ENCODE measurements at places on chromosomes 7 and 10. TPM values are rescaled to one million over a fixed set of nuclear protein-coding genes. Genes with fewer than 3 reads are reported as not detected.

Gene TRIM73
- 22.4 TPM for total RNA-seq

Gene RASA4B
- total RNA-seq, result 15.7 TPM

Gene HOXA6
- total RNA-seq, result not detected

DNA sequence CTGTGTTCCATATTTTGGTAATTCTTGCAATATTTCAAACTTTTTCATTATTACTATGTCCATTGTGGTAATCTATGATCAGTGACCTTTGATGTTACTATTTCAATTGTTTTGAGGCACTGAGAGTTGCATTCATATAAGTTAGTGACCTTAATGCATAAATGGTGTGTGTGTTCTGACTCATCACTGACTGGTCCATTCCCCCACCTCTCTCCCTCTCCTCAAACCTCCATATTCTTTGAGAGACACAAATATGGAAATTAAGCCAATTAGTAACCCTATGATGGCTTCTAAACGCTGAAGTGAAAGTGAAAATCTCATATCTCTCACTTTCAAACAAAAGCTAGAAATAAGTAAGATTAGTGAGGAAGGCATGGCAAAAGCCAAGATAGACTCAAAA, 739.6 kb downstream of the CCSER2 start:
- H3K36me3 ChIP-seq, result no peaks in the 10 kb centered on the region
- no peaks in the 10 kb centered on the region for H3K27me3 ChIP-seq
- no peak overlapping the region for H3K4me3 ChIP-seq
- no peak for DNase-seq
- H3K4me1 ChIP-seq, result no peaks in the 10 kb centered on the region

- H3K4me1 ChIP-seq, result no peaks in the 10 kb centered on the region
- H3K27ac ChIP-seq, result no peak overlapping the region
- no peak for DNase-seq
- no peaks in the 10 kb centered on the region for H3K36me3 ChIP-seq
Observed at GRCh38 chr7:118711688-118712087, 487.2 kb downstream of the ANKRD7 start.

DNA sequence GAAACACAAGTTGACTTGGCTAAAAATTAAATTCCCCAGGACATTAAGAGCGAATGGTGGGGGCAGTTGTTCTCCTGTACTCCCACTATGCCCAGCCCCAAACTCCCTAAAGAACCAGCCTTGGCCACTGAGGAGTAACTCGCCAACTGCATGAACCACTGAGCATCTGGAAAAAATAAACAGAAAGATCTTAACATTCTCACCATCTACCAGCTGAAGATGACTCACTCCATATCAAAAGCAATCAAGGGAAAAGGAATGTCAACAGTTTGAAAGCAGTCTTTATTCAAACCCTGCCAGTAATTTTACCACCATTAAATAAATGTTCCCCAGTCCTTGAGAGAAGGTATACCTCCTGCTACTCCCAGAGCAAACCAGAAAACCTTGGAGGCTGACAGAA, 45.4 kb downstream of the CTTNBP2 start:
- no peak for DNase-seq
- no peak overlapping the region for H3K27ac ChIP-seq
- H3K27me3 ChIP-seq, result no peaks in the 10 kb centered on the region
- no peaks in the 10 kb centered on the region for H3K4me1 ChIP-seq

GRCh38 chr10:36779238-36779846, 346.1 kb upstream of the ANKRD30A start:
- H3K4me1 ChIP-seq, result no peaks in the 10 kb centered on the region
- no peak overlapping the region for H3K4me3 ChIP-seq
- no peaks in the 10 kb centered on the region for H3K27me3 ChIP-seq

GRCh38 chr10:20976390-20976789, 79.3 kb upstream of the NEBL start:
- DNase-seq, result no peak
- no peaks in the 10 kb centered on the region for H3K4me1 ChIP-seq
- H3K27me3 ChIP-seq, result no peaks in the 10 kb centered on the region
- H3K27ac ChIP-seq, result no peak overlapping the region
- no peaks in the 10 kb centered on the region for H3K36me3 ChIP-seq

DNA sequence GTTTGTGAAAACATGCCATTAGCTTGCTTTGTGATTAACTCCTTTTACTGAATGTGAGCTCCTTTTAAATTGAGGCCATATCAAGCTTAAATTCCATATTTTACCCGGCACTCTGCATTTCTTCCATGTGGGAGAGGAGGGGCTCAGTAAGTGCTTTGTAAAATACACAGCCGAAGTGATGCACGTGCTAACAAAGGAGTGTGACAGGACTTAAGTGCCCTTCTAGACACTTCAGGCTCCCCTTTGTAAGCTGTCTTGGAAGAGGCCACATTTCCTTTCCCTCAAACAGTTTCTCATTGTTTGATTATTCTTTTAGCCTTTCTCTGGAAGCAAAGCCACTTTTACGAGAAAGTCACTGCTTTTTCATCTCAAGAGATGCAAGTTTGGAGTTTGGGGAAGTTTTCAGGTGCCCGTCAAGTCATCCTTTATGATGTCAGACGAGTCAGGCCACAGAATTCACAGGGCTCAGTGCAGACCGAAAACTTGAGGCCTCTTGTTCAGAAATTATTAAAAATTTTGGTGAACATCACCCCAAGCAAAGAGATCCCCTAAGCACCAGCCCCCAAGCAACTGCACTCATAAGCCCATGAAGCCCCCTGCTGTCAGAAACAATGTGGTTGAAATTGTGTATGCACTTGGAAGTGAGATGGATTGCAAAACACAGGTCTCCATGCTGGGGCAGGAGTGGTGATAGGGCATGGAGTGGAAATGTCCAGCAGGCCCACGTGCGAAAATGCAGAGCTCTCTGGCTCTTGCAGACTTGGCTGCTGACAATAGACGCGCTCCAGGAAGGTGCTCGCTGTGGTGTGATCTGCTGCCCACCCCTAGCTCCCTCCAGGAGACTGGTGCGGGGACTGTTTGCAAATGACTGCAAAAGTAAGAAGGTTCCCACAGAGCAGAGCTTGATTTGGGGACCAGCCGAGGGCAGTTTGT, 11.5 kb downstream of the IKZF1 start:
- no peaks in the 10 kb centered on the region for H3K27me3 ChIP-seq
- H3K36me3 ChIP-seq, result no peaks in the 10 kb centered on the region
- no peak for DNase-seq
- no peak overlapping the region for H3K4me3 ChIP-seq
- no peak overlapping the region for H3K27ac ChIP-seq
- H3K4me1 ChIP-seq, result no peaks in the 10 kb centered on the region

DNA sequence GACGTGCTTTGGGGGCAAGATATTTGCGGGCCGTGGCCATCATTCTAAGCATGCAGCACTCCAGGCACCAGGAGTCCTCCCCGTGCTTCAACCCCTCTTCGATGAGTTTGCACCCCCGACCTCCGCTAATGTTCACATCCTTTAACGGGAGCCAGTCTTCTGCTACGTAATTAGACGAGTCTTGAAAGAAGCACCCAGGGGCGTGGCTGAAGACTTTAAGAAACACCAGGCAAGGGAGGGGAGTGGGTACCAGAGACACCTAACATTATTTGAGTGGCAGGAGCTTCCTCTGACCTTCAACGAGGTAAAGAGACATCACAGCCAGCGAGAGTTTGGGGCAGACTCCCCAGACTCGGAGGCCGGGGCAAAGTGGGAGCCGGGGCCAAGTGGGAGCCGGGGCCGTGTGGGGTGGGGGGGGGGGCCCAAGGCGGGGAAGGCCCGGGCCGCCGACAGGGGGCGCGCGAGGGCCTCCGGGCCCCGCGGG, 31.1 kb upstream of the TOMM7 start:
- H3K27ac ChIP-seq, result peak overlapping the region; percentile 90
- peak overlapping the region; percentile 74 for H3K4me3 ChIP-seq
- no peaks in the 10 kb centered on the region for H3K36me3 ChIP-seq
- H3K27me3 ChIP-seq, result no peaks in the 10 kb centered on the region
- DNase-seq, result peak; percentile 45

DNA sequence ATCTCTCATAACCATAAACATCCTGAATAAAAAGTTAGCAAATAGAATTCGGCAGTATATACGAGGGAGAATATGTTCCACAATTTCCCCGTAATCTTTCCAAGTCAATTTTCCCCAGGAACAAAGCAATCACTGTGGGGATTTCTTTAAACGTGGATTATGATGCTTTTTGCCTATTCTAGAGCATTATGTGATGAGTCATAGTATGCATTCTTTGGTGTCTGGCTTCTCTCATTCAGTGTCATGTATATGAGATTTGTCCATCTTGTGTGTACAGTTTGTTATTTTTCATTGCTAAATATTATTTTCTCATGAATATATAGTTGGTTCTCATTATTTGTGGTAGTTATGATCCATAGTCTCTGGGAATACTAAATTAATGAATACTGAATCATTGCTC, 9.9 kb upstream of the OR9A4 start:
- H3K4me1 ChIP-seq, result no peaks in the 10 kb centered on the region
- no peaks in the 10 kb centered on the region for H3K27me3 ChIP-seq
- H3K36me3 ChIP-seq, result no peaks in the 10 kb centered on the region
- no peak overlapping the region for H3K27ac ChIP-seq
- no peak overlapping the region for H3K4me3 ChIP-seq

- H3K27ac ChIP-seq, result peak overlapping the region; percentile 41
- H3K4me3 ChIP-seq, result no peak overlapping the region
- peaks cover 20% of the 10 kb centered on the region for H3K4me1 ChIP-seq
- H3K27me3 ChIP-seq, result no peaks in the 10 kb centered on the region
Observed at GRCh38 chr10:15166325-15166724, 2.2 kb downstream of the NMT2 start.

DNA sequence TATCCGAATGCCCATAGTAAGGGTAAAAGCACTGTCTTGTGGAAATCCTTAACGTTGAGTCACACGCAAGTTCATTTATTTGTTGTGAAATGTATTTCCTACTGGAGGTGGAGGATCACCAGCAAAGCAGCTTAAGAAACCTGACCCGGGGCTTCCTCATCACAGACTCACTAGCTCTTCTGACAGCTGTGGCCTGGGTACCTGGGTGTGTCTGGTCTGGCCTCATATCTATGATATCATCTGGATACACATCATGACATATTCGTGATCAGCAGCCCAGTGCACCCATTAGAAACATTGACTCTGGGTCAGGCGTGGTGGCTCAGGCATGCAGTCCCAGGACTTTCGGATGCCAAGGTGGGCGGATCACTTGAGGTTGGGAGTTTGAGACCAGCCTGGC, 8.8 kb downstream of the DRGX start:
- H3K4me1 ChIP-seq, result no peaks in the 10 kb centered on the region
- no peaks in the 10 kb centered on the region for H3K36me3 ChIP-seq
- no peak overlapping the region for H3K4me3 ChIP-seq
- H3K27me3 ChIP-seq, result no peaks in the 10 kb centered on the region
- DNase-seq, result no peak
